ENCODE measurements at places on chromosomes 12 and 14. TPM values are rescaled to one million over a fixed set of nuclear protein-coding genes. Genes with fewer than 3 reads are reported as not detected.

Gene DNM1L
- total RNA-seq: 81.8 TPM

- no peak overlapping the region for H3K27ac ChIP-seq
- H3K4me1 ChIP-seq: no peaks in the 10 kb centered on the region
These were observed 80.5 kb downstream of the FBXO33 start for GRCh38 chr14:39351708-39352107.

GRCh38 chr12:83161456-83161855, 474.8 kb downstream of the TMTC2 start:
- H3K27me3 ChIP-seq: no peaks in the 10 kb centered on the region
- H3K4me1 ChIP-seq: no peaks in the 10 kb centered on the region
- DNase-seq: no peak
- H3K36me3 ChIP-seq: no peaks in the 10 kb centered on the region
- H3K4me3 ChIP-seq: no peak overlapping the region

DNA sequence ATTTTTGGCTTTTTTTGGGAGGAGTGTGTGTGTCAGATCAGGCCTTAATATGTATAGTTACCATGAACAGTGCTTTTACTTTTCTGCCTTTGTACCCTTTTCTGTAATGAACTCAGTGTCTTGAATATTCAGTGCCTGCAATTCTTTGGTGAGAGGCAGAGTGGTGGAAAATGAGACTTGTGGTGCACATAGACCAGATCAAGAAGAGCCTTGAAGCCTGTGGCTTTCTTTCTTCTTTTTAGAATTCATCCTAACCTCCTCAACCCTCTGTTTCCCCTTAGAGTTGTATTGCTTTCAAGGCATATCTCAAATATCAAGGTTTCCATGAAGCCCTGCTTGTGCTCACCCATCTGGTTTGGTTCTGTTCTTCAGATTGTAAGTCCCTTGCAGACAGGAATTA, 2.6 kb downstream of the YLPM1 start:
- DNase-seq: no peak
- peaks cover 55% of the 10 kb centered on the region for H3K4me1 ChIP-seq
- H3K36me3 ChIP-seq: no peaks in the 10 kb centered on the region
- peak overlapping the region; percentile 82 for H3K4me3 ChIP-seq

GRCh38 chr12:47383942-47384341, 304.2 kb upstream of the AMIGO2 start:
- no peak overlapping the region for H3K4me3 ChIP-seq
- H3K36me3 ChIP-seq: no peaks in the 10 kb centered on the region
- no peak for DNase-seq
- H3K27ac ChIP-seq: no peak overlapping the region

- no peaks in the 10 kb centered on the region for H3K27me3 ChIP-seq
- H3K36me3 ChIP-seq: no peaks in the 10 kb centered on the region
- H3K4me3 ChIP-seq: no peak overlapping the region
- no peak for DNase-seq
These were observed 340.3 kb upstream of the RGS6 start for GRCh38 chr14:71591929-71592328.

DNA sequence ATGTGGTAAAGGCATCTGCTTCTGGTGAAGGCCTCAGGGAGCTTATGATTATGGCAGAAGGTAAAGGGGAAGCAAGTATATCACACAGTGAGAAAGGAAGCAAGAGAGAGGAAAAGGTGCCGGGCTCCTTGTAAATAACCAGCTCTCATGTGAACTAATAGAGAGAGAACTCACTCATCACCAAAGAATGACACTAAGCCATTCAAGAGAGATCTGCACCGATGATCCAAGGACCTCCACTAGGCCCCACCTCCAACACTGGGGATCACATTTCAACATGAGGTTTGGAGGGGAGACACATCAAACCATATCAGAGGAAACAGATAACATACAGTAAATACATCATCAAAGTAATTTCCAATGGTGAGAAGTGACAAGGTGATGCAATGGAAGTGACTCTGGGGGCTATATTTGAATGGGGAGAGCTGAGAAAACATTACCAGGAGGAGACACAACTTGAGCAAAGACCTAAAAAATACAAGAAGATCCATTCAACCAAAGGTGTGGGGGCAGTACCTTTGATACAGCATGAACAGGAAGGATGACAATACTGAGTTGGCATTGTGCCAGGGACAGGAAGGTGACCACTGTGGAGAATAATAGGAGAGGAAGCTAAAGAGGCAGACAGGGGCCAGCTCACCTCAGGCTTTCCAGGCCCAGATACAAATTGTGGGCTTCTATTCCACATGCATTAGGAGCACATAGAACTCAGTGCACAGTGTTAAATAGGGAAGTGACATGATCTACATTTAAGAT, 134.4 kb upstream of the GRIP1 start:
- no peak for DNase-seq
- H3K27ac ChIP-seq: no peak overlapping the region
- H3K36me3 ChIP-seq: no peaks in the 10 kb centered on the region
- H3K4me1 ChIP-seq: no peaks in the 10 kb centered on the region

GRCh38 chr14:79436335-79436734, 775.0 kb downstream of the DIO2 start:
- no peaks in the 10 kb centered on the region for H3K36me3 ChIP-seq
- no peak for DNase-seq
- no peaks in the 10 kb centered on the region for H3K27me3 ChIP-seq
- H3K27ac ChIP-seq: no peak overlapping the region

- H3K27ac ChIP-seq: no peak overlapping the region
- no peaks in the 10 kb centered on the region for H3K27me3 ChIP-seq
- DNase-seq: no peak
- H3K4me1 ChIP-seq: peaks cover 11% of the 10 kb centered on the region
- H3K36me3 ChIP-seq: no peaks in the 10 kb centered on the region
- H3K4me3 ChIP-seq: no peak overlapping the region
These were observed 7.6 kb downstream of the NECAP1 start for GRCh38 chr12:8089716-8090115.
